ENCODE measurements at places on chromosomes 16 and 17.

DNA sequence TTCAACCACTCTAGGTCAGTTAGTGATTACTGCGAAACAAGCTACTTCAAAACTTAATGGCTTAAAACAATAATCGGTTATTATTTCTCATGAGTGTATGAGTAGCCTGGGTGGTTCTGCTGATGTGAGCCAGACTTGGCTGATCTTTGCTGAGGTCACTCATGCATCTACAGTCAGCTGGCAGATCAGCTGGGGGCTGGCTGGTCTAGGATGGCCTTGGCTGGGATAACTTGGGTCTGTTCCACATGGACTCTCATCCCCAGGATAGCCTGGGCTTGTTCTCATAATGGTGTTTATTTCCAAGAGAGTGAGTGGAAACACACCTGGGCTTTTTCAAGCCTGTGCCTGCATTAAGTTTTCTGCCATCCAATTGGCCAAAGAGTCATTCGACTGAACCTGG lies 13.0 kb downstream of the CCDC182 start:
- DNase-seq: no peak

DNA sequence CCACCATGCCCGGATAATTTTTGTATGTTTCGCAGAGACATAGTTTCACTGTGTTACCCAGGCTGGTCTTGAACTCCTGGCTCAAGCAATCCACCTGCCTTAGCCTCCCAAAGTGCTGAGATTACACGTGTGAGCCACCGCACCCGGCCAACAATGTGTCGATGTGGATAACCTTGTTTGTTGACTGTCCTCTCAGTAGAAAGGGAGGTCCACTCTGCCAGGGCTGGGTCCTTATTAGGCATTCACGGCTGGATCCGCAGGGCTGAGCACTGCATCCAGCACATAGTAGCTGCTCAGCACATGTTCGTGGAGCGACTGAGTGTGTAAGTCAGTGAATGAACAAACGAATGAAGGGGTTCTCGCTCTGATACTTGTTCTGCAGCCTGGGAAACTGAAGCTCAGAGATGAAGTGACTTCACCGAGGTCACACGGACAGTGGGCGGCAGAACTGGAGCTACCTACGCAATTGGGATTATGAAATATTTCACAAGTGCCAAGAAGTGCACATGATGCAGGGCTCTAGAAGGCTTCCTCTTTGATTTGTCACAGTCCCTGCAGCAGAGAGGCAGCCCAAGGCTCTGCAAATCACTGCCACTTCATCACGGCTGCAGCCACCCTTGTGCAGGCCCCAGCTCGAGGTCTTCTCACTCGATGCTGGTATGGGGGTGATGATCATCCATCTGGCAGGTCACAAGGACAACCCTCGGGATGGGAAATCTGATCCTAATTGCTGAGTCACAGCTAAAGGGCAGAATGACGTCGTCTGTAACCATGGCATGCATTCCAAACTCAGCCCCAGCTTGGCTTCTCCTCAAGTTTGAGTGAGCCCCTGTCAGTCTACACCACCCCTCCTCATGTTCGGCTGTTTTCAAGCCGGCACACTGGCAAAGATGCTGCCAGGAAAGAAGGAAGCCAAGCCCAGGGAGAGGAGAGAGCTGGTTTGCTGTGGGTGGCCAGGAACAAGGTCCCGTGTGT lies 28.0 kb upstream of the SNN start:
- DNase-seq: peak; percentile 97

GRCh38 chr17:32100971-32101631 lies 41.2 kb upstream of the RHOT1 start:
- DNase-seq: no peak

DNA sequence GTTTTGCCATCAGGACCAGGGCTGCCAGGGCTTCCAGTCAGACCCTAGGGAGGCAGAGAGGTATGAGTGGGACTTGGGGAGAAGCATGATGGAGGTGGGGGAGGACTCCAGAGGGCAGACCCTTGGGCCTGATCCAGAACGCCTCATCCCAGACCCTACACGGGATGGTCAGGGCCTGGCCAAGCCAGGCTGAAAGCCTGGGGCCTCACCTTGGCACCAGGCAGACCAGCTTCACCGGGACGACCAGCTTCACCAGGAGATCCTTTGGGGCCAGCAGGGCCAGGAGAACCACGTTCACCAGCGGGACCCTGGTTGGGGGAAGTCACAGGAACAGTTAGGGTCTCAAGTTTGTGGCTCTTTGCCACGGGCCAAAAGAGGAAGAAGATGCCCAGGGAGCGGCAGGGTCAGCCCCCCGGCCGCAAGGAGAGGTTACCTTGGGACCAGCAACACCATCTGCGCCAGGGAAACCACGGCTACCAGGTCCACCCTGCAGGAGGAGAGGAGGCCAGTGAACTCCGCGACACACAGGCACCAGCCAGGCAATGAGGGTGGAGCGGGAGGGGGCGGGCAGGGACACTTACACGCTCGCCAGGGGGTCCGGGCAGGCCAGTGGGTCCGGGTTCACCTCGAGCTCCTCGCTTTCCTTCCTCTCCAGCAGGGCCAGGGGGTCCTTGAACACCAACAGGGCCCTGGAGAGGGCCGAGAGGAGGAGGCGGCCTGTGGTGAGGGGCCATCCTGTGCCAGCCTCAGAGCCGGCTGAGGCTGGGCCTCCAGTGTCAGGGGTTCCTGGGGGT lies 7.1 kb downstream of the COL1A1 start:
- no peak for DNase-seq

DNA sequence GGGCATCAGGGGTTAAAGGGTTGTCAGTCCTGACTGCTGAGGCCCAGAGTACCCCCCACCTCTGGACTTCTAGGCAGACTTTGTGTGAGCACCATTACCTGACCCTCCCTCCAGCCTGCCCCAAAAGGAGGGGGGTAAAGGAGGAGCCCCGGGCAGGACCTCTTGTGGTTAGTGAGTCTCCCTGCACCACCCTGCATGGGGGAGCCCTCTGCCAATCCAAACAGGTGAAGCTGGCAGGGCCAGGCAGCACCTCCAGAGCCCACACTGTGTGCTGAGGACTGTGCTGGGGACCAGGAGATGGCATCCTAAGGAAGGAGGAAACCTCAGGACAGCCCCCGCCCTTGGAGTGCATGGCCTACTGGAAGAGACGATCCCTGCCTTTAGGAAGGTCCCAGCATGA lies 2.6 kb upstream of the KRT14 start:
- no peak for DNase-seq

- DNase-seq: no peak
These were observed 65.3 kb upstream of the PLCG2 start for GRCh38 chr16:81713796-81714195.

DNA sequence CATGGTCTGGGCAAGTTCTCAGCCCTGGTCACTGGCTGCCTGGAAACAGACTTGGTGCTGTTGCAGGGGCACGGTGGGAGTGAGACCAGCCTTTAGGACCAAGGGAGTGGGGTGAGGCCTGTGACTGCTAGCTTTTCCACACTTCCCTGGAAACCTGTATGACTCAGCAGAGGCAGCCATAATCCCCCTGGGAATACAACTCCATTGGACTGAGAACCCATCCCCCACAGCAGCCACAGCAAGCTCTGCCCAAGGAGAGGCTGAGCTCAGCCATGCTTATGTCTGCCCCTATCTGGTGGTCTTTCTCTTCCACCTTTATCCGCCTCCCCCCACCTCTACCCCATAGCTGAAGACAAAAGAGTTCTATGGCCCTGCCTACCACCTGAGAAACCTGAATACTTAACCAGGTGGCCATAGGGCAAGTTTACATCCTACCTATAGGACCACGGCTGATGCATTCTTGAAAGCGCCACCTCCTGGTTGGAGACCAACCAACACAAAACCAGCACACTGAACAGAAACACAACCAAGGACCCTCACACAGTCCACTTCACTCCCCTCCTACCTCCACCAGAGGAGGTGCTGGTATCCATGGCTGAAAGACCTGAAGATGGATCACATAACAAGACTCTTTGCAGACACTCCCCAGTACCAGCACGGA lies 816.2 kb upstream of the SOX9 start:
- no peak for DNase-seq

DNA sequence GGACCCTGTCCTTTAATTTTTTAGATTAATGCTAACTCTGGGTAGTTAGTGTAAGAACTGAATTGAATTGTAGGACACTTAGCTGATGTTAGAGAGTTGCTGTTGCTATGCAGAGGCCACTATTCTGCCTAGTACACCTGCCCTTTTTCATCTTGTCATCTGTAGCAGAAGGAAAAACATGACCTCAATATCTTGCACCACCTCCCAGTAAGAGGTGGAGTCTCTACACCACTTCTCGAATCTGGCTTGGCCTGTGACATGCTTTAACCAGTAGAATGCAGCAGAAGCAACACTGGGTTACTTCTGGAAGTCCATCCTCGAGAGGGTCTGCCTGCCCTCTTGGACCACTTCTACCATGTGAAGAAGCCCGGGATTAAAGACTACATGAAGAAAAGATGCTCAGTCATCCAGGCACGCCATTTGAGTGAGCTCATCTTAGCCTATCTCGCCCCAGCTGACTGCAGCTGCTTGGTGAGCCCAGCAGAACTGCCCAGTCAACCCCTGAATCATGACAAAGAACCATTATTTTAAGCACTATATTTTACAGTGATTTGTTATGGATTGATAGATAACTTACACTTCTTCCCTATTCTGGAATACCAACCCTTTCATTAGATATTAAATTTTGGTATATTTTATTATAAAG lies 153.5 kb downstream of the MYO1D start:
- DNase-seq: no peak

DNA sequence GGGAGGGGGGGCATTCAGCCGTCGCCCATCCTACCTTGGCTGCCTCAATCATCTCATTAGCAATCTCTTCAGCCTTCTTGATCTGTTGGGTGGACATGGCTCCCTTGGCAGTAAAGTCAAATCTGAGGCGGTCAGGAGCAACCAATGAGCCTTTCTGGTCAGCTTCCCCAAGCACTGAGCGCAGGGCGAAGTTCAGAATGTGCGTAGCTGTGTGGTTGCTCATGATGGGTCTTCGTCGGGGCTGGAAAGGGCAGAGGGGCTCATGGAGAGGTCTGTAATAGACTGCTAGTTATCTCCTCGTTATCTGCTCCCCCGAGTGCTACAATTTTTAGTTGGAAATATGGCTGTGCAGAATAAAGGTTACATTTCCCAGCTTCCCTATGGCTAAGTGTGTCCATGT lies 7.2 kb upstream of the EXOSC6 start:
- no peak for DNase-seq

DNA sequence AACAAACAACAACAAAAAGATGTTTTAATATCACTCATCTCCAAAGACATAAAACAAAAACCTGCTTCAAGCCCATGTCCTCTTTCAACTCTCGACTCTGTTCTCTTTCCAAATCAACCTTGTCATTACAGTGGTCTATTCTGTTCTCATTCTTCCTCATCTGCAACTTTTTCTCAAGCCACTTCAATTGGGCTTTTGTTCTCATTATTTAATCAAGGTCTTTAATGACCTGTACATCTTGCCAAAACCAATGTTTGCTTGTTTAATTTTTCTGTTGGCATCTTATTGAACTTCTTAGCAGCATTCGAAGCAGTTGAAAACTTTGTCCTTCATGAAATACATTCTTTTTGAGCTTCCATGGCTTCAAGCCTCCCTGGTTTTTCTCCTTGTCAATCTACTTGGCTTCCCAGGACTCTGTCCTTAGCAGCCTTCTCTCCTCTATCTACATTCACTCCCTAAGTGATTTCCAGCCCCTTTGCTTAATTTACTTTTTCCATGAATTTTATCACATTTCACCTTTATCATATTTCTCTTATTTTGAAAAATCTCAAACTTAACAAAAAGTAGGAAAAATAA lies 19.6 kb upstream of the RABEP1 start:
- DNase-seq: no peak

- no peak for DNase-seq
These were observed 13.8 kb upstream of the ZKSCAN2 start for GRCh38 chr16:25271421-25271820.

GRCh38 chr16:56973294-56973689 lies 11.5 kb downstream of the CETP start:
- DNase-seq: no peak

- peak; percentile 92 for DNase-seq
These were observed 240.7 kb downstream of the MAP2K6 start for GRCh38 chr17:69654981-69655855.

GRCh38 chr16:79716645-79717332 lies 116.3 kb upstream of the MAF start:
- DNase-seq: no peak

DNA sequence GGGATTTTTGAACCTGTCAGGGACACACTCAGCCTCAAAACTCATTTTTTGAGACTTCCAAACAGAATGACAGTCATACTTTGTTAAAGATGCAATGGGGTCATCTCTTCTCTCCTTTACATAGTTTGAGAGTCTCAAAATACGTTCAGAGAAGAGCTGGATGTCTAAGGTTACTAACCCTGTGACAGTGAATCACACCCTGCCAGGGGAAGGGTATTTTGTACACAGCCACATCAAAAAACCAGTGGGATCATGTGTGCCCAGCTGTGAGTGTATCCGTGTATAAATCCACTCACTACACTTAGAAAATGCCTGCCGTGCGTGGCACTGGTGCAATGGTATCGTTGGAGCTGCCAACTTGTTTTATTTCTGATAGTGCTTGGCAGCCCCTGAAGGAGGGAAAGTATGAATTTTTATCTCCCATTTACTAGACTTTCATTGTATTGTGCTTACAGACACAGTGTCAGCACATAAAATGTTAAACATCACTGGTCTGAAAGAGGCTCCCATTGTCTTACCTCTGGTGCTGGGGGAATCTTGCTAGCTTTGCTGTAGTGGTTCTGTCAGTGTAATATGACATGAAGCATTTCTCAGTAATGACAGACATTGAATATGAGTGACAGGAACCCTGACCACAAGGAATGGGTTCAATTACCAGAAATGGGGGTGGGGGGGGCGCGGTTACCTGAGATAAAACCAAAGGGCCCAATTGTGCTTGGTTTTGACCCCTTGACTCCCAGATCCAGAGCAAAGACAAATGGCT lies 256.3 kb downstream of the FTO start:
- no peak for DNase-seq

GRCh38 chr17:19996502-19996901 lies 12.7 kb upstream of the SPECC1 start:
- DNase-seq: no peak

GRCh38 chr17:57470906-57471305 lies 214.6 kb downstream of the MSI2 start:
- no peak for DNase-seq

DNA sequence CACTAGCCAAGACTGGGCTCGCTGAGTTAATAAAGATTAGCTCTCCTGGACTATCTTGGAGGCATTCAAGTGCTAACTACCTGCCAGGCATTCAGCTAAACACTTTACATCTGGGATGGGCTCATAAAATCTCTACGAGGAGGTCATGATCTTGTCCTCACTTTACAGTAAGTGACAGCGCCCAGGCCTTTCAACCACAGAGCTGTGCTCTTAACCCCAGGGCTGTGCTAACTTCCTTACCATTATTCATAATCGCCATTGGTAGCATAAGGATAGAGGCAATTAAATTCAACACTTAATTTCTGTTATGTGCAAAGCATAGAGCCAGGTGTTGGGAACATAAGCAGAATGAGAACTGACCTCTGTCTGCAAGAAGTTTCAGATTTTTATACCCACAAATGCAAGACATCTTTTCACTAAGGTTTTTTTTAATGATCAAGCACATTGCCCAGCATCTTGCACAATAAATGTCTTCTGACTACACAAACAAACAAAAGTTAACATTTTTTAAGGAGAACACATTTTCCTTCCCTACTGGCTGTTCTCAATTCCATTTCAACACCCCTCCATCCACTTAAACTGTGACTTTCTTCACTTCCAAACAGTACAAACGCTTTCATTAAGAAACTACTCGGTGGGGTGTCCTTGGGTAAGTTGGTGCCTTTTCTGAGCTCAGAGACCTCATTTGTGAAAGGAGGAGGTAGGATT lies 172.3 kb downstream of the C16orf78 start:
- DNase-seq: no peak

Measured in astrocyte (in vitro differentiated cells and primary cell).